H7 (cell line): ENCODE measurements at places on chromosomes 5 and 9. TPM values are rescaled to one million over a fixed set of nuclear protein-coding genes. Genes with fewer than 3 reads are reported as not detected.
A peak's percentile ranks its signal among the peaks of the same experiment; 100 is the strongest.

- DNase-seq = no peak
Measured at GRCh38 chr5:81763294-81763928, 12.5 kb upstream of the SSBP2 start.

DNA sequence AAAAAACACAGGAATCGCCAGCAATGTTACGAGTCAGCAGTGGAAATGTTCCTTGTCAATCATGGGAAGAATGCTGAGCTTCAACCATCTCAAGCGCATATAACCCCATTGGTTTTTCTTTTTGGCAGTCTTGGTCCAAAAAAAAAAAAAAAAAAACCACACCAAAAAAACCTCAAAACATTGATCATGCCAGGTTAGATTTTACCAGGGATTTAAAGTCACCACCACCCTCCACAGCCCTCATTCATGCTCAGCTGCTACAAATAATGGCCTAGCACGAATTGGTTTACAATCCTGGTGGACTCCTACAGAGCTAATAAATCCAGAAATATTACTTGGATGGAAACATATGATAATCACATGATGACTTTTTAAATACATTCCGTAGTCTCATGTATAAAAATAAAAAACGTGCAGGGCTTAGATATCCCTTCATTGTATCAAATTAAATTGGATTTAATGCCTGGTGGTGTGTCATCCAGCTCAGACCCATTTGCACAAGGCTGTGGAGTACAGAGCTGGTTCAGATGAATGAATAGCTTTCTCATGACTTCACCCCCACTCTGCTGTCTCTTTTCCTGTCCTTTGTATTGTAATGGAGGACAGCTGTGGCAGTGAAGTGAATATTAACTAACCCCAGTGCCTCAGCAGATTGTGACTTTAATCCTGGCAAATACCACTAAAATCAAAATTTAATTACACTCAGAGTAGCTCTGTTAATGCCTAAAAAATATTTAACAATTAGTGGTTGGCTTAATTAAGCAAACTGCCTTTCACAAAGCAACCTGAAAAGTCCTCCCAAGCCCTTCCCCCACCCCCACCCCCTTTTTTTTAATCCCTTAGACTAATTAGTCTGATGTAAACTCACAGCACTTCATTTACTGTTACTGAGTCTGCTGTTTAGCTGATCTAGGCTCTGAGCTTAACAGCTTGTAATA lies 626.5 kb upstream of the ZNF608 start:
- peak; percentile 23 for DNase-seq

DNA sequence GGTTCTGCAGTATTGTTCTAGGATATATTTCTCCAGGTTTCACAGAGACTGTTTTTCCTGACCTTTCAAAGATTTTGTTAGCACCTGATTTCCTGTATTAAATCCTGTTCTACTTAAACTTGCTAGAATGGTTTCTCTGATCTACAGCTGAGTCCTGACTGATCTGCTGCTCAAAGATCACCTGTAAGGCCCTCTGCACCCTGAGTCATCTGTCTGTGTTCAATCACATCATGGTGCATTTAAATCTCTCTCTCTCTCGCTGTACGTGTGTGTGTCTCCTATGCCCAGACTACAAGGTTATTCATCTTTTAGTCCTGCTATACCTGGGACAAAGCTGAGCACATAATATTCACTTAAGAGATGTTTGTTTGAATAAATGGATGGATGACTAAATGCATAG lies 13.3 kb upstream of the C5orf63 start:
- DNase-seq = no peak

DNA sequence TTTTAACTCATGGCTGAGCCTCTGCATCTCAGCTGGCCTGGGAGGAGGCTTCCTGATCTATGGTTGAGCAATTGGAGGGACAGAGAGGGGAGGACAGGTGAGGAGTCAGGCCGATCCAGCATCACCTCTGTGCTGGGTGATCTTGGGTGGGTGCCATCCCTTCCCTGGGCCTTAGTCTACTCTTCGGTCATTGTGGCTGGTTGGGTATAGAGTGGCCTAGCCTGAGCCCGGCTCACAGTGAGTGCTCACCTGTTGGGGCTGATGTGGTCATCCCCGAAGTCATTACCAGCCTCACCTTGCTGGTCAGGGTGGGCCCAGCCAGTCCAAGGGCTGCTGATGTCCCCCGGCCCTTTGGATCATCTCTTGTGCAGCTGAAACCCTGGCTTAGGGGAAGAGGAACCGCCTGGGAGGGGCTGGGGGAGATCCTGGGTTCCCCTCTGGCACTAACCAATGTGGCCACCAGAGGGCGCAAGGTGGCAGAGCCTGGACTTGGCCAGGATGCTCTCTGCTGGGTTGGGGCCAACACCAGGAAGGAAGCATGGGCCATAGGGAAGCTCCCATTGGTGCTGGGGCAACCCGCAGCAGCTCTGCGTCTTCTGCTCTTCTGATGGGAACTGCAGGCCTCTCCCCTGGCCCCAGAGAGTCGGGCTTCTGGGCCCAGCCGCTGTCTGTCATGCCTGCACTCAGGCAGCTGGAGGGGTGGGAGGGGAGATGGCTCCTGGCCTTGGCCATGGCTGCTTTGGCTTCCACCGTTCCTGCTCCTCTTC lies 17.3 kb upstream of the ODF2 start:
- DNase-seq = peak; percentile 97

GRCh38 chr9:882416-882924 lies 41.0 kb downstream of the DMRT1 start:
- no peak for DNase-seq

GRCh38 chr5:88667496-88668201 lies 215.3 kb downstream of the MEF2C start:
- DNase-seq = peak; percentile 42

DNA sequence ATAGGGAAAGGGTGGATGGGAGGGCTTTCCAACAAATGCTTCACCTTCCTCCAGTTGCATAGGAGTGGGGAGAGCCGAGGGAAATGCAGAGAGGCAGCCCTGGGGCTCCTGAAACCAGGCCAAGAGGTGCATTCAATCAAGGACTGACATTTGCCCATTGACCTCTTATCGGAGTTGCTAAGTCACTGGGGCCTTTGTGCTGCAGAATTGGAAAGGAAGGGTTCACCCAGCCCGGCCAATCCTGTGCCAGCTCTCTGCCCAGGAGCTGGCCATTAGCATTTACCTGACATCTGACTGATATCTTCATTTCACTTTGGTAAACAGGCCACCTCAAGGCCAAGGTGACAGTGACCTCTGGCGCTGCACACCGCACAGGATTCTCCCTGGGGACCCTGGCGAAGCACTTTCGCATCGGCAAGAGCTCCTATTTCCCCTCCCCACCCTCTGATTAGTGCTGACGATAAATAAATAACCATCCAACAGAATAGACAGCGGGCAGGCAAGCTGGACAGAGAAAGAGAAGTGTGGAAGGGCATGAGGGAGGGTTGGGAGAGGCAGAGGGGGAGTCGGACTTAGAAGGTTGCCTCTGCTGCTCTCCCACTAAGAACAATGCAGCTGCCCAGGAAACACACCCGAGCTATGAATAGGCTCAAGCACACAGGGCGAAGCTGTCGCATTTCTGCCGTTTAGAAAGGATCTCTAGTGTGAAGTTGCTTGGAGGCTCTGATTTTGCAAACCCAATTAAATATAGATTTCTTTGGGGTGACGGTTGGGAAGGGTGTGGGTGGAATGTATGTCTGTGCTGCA lies 57.0 kb upstream of the BOD1 start:
- DNase-seq = no peak

- no peak for DNase-seq
Measured at GRCh38 chr5:125336401-125336800, 590.0 kb upstream of the ZNF608 start.

GRCh38 chr9:26175264-26175663 lies 497.0 kb upstream of the TUSC1 start:
- no peak for DNase-seq

GRXCR2 gene
- not detected in 2 replicates for total RNA-seq

TOR1A gene
- total RNA-seq = 22.9 and 27.1 TPM in 2 replicates
